DND-41 (cell line): ENCODE measurements at places on chromosomes 11 and 22.

DNA sequence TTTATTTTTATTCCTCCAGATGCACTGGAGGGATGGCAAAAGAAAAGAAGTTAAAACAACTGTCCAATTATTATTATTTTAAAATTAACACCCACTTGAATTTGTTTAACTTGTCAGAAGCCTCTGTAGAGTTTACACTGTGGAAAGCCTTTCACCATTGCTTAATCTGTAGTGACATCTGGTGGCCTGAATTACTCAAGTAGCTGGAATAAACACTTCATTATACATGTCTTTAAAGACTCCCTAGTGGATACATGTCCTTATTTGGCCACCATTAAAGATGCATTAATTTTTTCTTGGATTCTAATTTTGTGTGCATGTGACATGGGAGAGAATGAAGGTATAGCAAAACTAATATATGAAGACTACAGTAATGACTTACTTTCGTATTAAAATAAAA is 1496.5 kb downstream of the FAM181B start:
- H3K27me3 ChIP-seq = no peaks in the 10 kb centered on the region
- H3K4me3 ChIP-seq = no peak overlapping the region
- H3K36me3 ChIP-seq = no peaks in the 10 kb centered on the region

GRCh38 chr11:58626934-58627483 is 4.5 kb downstream of the CNTF start:
- no peak for DNase-seq
- no peaks in the 10 kb centered on the region for H3K4me1 ChIP-seq
- H3K27ac ChIP-seq = no peak overlapping the region
- no peaks in the 10 kb centered on the region for H3K27me3 ChIP-seq
- H3K4me3 ChIP-seq = no peak overlapping the region

DNA sequence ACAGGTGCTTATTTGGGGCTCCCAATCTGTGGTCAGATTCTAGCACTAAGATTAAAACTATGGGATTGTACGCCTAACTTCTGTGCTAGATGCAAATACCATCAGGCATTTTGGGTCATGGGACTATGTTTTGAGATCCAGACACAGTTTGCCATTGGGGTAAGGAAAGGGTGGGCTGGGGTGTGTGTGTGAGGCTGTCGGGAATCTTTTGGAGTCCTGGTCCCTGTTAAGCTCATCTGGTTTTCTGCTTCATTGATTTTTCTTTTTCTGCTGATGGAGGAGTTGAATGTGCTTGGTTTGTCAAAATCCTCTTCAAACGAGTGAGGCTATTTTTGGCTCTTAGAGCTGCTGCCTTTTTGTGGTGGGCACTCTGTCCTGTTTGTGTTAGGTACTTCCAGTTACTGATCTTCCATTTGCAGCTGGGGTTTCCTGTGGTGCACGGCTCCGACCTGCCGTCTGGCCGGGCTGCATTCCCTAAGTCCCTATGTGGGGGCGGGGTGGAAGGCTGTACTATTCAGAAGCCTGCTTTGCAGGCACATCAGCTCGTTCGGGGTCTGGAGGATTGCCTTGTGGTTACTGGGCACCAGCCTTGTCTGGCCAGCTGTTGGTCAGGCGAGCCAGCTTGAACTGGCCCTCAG is 2.9 kb downstream of the BCR start:
- peak overlapping the region; percentile 20; the same call in 1 of the 2 replicates for H3K4me3 ChIP-seq
- DNase-seq = peak; percentile 16
- peak overlapping the region; percentile 58 for H3K27ac ChIP-seq

GRCh38 chr11:56849250-56849649 is 100.8 kb upstream of the OR9G4 start:
- no peaks in the 10 kb centered on the region for H3K27me3 ChIP-seq
- no peak overlapping the region for H3K27ac ChIP-seq
- DNase-seq = no peak

GRCh38 chr11:29343465-29344333 is 673.1 kb downstream of the KCNA4 start:
- H3K4me1 ChIP-seq = no peaks in the 10 kb centered on the region
- no peaks in the 10 kb centered on the region for H3K27me3 ChIP-seq
- no peak overlapping the region for H3K27ac ChIP-seq
- DNase-seq = peak; percentile 51
- H3K4me3 ChIP-seq = no peak overlapping the region

DNA sequence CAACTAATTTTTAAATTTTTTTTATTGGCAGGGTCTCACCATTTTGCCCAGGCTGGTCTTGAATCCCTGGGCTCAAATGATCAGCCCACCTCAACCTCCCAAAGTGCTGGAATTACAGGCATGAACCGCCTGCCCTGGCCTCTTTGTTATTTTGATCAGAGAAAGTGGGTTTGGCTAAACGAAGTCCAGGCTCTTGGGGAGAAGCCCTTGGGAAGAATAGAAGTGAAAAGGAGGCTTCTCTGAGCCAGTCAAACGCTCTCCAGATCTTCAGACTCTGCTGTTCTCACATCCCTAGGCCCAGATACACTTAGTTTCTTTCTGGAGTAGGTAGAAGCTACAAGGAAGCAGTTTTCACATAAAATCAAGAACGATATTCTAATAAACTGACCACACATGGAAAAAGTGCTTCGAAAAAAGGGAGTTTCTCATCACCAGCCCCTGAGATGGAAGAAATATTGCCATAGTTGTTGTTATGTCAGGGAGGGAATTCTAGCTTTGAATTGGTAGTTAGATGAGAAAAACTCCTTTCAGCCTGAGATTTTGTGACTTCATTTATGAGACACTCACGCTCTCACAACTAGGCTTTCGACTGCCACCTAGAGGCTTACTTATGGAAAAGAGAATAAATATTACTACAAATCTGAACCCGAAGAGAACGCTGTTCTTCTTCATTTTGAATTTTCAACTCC is 41.7 kb upstream of the AQP11 start:
- H3K4me1 ChIP-seq = no peaks in the 10 kb centered on the region
- no peaks in the 10 kb centered on the region for H3K36me3 ChIP-seq
- no peaks in the 10 kb centered on the region for H3K27me3 ChIP-seq
- DNase-seq = peak; percentile 17
- no peak overlapping the region for H3K4me3 ChIP-seq
- no peak overlapping the region for H3K27ac ChIP-seq

DNA sequence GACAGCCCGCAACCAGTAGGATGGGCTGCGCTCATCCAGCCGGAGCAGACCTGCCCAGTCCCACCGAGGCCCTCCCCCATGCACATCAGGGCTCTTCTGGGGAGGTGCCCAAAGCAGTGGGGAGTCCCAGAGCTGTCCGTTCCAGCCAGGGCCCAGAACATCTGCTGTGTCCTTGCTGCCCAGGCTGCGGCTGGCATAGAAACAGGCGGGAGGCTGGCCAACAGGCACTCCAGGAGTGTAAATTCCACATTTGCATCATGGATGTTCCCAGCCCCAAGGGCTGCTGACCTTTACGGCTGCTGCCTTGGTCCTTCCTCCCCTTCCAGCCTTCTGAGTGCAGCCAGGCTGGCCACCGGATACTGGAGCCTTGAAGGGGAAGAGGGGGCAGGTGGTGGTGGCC is 30.0 kb upstream of the SYT7 start:
- H3K27ac ChIP-seq = no peak overlapping the region
- DNase-seq = no peak

GRCh38 chr22:27754247-27754887 is 47.2 kb downstream of the MN1 start:
- H3K4me1 ChIP-seq = no peaks in the 10 kb centered on the region
- peaks cover 12% of the 10 kb centered on the region for H3K27me3 ChIP-seq
- no peak for DNase-seq
- no peak overlapping the region for H3K4me3 ChIP-seq

GRCh38 chr11:127677660-127678425 is 677.3 kb upstream of the KIRREL3 start:
- no peak overlapping the region for H3K4me3 ChIP-seq
- peaks cover 6% of the 10 kb centered on the region; the same call in 1 of the 2 replicates for H3K4me1 ChIP-seq
- DNase-seq = no peak
- H3K27ac ChIP-seq = no peak overlapping the region
- H3K36me3 ChIP-seq = no peaks in the 10 kb centered on the region
- no peaks in the 10 kb centered on the region for H3K27me3 ChIP-seq

- H3K27me3 ChIP-seq = peaks cover 11% of the 10 kb centered on the region
- no peaks in the 10 kb centered on the region for H3K4me1 ChIP-seq
- no peak overlapping the region for H3K27ac ChIP-seq
- no peak for DNase-seq
These were observed 346 bp downstream of the FJX1 start for GRCh38 chr11:35618497-35619115.

DNA sequence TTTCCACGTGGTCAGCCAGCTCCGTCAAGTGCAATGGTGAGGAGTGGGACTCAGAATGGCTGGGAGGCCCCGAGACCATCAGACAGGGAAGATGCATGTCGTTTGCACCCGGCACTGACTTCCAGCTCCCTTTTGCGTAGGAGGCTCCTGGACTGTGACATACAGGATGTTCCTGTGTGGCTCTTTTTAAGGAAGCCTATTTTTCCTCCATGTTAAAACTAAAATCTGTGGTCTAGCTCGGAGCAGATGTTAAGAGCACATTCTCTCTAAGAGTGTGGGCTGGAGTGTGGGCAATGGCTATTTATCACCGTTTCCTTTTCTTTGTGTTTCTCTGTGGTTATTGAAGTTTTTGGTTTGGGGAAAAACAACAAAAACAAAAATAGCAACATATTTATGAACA is 40.9 kb upstream of the AMPD3 start:
- peaks cover 19% of the 10 kb centered on the region for H3K4me1 ChIP-seq
- H3K36me3 ChIP-seq = no peaks in the 10 kb centered on the region
- H3K27me3 ChIP-seq = no peaks in the 10 kb centered on the region
- H3K4me3 ChIP-seq = no peak overlapping the region

DNA sequence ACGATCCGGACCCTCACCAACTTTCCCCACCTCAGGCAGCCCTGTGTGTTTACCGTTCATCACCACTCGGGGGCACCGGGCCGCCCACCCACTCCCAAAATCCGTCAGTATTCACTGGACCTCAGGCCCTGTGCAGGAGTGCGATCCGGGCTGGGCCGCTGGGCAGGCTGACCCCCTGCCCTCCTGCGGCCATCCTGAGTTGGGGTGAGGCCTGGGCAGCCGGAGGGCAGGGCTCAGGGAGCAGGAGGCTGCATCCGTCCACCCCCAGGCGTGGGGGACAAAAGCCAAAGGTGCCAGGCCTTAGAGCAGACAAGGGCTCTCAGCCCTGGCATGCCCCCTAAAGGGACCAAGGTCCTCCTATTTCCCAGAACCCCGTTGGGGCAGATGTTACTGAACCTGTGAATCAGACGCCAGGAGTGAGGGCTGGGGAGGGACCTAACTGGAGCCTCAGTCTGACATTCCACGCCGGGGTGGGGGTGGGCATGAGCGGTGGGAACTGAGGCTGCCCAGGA is 16.8 kb upstream of the TMEM191C start:
- H3K36me3 ChIP-seq = peaks cover 28% of the 10 kb centered on the region
- no peaks in the 10 kb centered on the region for H3K4me1 ChIP-seq
- H3K27me3 ChIP-seq = no peaks in the 10 kb centered on the region
- DNase-seq = no peak
- H3K27ac ChIP-seq = no peak overlapping the region

DNA sequence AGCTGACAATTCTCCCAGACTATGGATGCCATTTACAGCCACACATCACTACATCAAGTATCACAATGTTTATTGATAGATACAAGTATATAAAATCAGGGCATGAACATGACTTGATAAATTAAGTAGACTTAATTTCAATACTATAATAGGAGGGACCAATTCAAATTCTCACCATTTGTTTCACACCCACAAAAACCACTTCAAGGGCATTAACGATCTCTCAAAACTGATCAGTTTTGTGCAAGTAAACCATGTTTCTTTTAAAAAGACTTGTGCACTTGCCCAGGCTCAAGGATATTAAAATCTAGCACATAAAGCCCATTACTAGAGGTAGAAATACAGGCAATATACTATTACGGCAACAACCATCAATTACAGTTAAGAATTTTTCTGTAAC is 11.7 kb downstream of the EIF4G2 start:
- no peak overlapping the region for H3K4me3 ChIP-seq
- H3K36me3 ChIP-seq = peaks cover 59% of the 10 kb centered on the region
- no peaks in the 10 kb centered on the region for H3K27me3 ChIP-seq
- no peak for DNase-seq
- no peak overlapping the region for H3K27ac ChIP-seq

DNA sequence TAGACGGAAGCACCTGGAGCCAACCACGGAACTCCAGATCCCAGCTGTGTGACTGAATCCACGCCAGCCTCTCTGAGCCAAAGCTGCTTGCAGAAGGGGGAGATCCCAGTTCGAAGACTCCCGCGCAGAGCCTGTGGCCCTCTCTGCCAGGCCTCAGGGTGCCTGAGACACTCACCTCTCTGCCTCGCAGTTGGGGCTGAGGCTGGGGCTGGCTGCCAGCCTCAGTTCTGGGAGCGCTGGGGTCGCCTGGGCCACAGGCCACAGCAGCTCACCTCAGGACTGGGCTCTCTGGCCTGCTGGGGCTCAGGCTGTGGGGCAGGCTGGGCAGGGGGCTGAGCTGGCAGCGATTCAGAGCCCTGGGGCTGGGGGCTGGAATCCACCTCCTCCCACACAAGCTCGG is 8.2 kb upstream of the IGF2 start:
- peaks cover 33% of the 10 kb centered on the region for H3K27me3 ChIP-seq
- no peak overlapping the region for H3K27ac ChIP-seq
- no peak for DNase-seq

DNA sequence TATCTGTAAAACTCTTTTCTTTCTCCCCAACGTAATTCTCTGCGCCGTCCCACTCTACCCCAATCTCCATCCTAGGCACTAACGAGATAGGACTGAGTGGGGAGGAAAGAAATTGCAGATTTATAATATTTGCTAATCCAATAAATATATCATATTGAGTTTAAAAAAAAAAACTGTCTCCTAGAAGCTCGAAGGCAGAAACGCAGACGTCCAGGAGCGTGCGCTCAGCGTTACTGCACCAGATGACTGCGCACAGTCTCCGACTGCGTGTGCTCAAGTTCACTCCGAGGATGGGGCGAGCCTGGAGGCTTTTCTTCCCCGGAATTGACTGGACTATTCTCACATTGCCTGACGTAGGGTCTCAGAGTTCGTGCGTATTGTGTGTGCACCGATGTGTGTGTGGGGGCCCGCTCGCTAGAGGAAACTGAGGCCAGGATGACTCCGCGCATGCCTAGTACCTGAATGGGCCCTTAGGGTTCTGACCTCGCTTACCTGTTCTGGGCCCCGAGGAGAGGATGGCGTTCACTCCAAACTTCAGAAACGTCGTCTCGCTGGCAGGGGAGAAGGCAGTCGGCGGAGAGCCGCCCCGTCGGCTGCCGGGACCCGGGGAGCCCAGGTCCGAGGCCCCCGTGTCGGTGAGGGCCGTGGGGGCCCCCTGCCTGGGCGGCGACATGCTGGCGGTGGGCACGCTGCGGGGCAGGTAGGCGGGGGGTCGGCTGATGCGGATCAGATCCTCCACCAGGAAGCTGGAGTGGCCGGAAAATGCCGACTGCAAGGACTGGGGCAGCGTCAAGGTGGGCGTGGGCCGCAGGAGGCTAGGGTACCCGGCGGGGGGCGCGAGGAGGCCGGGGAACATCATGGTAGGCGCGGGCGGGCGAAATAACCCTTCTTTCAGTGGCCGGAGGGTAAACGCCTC is 551 bp downstream of the DBX1 start:
- no peaks in the 10 kb centered on the region for H3K36me3 ChIP-seq
- no peak for DNase-seq
- no peak overlapping the region for H3K4me3 ChIP-seq
- no peaks in the 10 kb centered on the region for H3K4me1 ChIP-seq
- H3K27ac ChIP-seq = no peak overlapping the region
